ENCODE measurements at places on chromosomes 3 and 15. TPM values are rescaled to one million over a fixed set of nuclear protein-coding genes. Genes with fewer than 3 reads are reported as not detected.

Gene CASR
- not detected for total RNA-seq

Gene SLC22A13
- not detected for total RNA-seq

Gene MBNL1
- total RNA-seq: 149 TPM

Gene HCLS1
- 1.2 TPM for total RNA-seq

Gene CX3CR1
- 0.15 TPM for total RNA-seq

Gene RAB43
- total RNA-seq: 12.9 TPM

Gene BCL2A1
- total RNA-seq: not detected

Gene C3orf20
- not detected for total RNA-seq

Data from bronchus fibroblast of lung (primary cell).